G401 (cell line): ENCODE measurements at places on chromosomes 6 and 20. TPM values are rescaled to one million over a fixed set of nuclear protein-coding genes. Genes with fewer than 3 reads are reported as not detected.

GRCh38 chr6:29628419-29629281, 4.3 kb downstream of the GABBR1 start:
- peak; percentile 87 for DNase-seq

DNA sequence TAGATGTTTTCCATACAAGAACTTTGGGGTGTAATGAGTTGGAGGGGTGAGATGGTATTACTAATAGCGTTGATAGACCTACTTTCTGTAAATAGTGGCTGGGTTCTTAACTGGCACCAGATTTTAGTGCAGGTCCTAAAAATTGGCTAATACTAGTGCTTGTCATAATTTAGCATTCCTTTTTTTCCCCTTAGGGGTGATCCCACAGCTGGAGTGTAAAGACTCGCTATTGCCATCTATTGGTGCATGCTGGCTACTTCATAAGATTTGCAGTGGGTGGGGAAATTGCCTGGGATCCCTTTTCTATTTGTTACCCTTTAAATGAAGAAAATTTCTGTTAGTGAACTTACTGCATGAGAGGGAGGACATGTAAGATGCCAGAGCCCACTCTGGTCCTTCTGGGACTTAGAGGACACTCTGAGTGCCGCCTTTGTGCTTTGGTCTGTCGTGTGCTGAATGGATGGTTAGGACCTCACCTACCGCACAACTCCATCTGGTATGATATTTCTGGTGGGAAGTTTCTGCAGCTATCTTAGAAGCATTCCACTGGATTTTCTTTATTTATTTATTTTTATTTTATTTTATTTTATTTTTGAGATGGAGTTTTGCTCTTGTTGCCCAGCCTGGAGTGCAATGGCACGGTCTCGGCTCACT, 195.5 kb downstream of the JARID2 start:
- DNase-seq: peak; percentile 62

DNA sequence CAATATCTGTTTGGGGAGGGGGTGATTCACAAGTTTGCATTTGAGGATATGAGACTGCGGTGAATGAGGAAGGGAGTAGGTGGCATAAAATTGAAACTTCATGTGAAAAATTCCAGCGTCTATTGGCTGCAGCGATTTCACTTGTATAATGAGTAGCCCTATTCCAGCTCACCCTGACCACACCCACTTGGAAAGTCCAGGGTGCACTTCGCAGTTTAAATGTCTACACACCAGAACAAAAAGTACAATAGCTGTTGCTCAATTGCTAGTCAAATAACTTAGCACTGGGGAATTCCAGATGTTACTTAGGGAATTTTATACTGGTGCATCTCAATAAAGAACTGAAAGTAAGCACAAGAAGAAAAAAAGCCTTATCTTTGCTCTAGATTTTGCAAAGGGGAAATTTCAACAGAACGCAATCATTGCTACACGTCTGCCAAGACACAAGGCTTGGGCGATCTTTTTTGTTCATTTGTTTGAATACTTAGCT, 6.3 kb downstream of the TNFAIP3 start:
- no peak for DNase-seq

GRCh38 chr6:30979141-30979540, 4.4 kb upstream of the MUC21 start:
- no peak for DNase-seq

- DNase-seq: no peak
These were observed 1361.8 kb upstream of the EYS start for GRCh38 chr6:67068781-67069180.

DNA sequence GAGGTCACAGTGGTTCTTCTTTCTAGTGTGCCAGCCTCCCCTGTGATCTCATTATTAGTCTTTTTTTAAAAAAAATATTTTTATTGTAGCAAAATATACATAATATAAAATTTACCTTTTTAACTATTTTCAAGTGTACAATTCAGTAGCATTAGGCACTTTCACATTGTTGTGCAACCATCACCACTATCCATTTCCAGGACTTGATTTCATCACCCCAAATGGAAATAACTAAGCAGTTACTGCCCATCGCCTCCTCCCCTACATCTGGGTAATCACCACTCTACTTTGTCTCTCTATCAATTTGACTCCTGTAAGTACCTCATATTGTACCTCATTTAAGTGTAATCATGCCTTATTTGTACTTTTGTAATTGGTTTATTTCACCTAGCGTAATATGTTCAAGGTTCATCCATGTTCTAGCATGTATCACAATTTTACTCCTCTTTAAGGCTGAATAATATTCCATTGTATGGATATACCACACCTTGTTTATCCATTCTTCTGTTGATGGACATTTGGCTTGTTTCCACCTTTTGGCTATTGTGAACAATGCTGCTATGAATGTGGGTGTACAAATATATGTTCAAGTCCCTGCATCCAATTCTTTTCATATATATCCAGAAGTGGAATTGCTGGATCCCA, 68.6 kb upstream of the FYN start:
- DNase-seq: no peak

The RARS2 gene
- 31.1 and 51.4 TPM in 2 replicates for total RNA-seq

GRCh38 chr6:26206868-26207801, 119.9 kb downstream of the HFE start:
- DNase-seq: no peak

- peak; percentile 96 for DNase-seq
These were observed 193.3 kb downstream of the PHACTR1 start for GRCh38 chr6:12909833-12910232.

DNA sequence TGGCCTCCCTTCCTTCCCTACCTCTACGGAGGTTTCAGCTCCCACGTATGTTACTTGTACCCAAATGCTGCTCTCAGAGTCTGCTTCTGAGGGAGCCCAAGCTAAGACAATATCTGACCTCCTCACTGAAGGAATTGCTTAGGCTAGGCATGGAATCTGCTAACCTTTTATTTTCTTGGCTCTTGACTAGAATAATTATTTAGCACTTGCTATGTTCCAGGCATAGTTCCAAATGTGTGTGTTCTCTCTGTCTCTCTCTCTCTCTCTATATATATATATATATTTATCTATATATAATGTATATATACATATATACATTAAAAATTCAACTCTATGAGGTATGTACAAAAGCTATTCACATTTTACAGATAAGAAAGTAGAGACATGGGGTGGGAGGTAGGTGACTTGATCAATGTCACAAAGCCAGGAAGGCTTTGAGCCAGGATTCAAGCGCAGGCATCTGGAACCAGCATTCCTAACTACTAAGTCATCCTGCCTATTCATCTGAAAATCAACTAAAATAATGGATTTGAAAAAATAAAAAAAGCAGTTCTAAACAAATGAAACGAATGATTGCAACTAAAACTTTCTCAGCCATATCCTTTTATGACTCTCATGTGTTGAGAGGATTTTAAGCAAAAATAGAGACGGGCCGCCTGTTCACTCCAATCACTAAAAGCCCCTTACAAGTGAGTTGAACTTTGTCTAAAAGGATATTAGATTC, 189.7 kb upstream of the JAG1 start:
- DNase-seq: no peak

The WFDC2 gene
- total RNA-seq: not detected in 2 replicates

The GCNT2 gene
- total RNA-seq: 28.4 and 28.7 TPM in 2 replicates

The CD83 gene
- total RNA-seq: 0.12 and 0.14 TPM in 2 replicates

- no peak for DNase-seq
These were observed 4.3 kb upstream of the MAP3K4 start for GRCh38 chr6:160987265-160987664.

DNA sequence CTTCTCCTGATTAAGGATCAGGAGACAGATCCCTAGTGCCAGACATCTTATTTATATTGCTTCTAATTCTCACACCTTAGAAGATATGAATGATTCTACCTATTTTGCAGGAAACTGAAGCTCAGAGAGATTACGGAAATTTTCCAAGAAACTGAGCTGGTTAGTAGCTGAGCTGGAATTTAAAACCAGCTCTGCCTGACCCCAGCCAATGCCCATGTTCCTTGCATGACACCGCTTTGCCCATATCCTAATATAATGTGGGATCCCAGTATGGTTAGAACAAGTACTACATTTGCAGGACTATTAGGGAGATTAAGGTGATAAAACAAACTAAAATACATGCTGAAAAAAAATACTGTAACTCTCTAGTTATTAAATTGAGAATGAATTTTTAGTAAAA, 1.9 kb downstream of the TMEM30A start:
- no peak for DNase-seq

GRCh38 chr20:22404419-22405170, 179.8 kb downstream of the FOXA2 start:
- DNase-seq: no peak

The SLC44A4 gene
- total RNA-seq: 0.18 and 0.41 TPM in 2 replicates

GRCh38 chr6:72262254-72262653, 359.6 kb upstream of the KCNQ5 start:
- peak; percentile 37 for DNase-seq

The LCA5 gene
- total RNA-seq: 18.8 and 24.2 TPM in 2 replicates

The ABCC10 gene
- 11.0 and 17.3 TPM in 2 replicates for total RNA-seq

The CPNE5 gene
- 28.1 and 37.6 TPM in 2 replicates for total RNA-seq

The COX4I2 gene
- total RNA-seq: not detected in 2 replicates

DNA sequence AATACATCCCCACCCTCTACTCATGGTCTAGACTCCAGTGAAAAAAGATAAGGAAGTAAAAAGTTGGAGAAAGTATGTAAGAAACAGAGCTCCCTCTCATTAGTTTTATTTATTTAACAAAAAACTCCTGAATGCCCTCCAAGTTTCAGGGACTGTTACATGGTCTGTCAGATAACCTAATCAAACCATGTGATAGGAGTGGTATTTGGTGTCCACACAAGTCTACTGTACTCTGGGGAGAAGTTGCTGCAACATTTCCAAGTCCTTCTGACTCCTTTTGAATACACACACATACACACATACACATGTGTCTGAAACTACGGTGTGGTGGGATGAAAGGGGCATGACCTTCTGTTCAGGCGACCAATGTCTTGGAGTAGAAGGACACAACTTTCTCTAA, 320.0 kb downstream of the ADGRG6 start:
- no peak for DNase-seq

The SLC9A8 gene
- 3.4 and 3.6 TPM in 2 replicates for total RNA-seq

GRCh38 chr6:107436881-107437280, 22.5 kb downstream of the PDSS2 start:
- DNase-seq: no peak

The DSTN gene
- total RNA-seq: 305 and 378 TPM in 2 replicates

- DNase-seq: no peak
These were observed 64.0 kb upstream of the ELOVL5 start for GRCh38 chr6:53412751-53413150.

GRCh38 chr6:22926790-22927354, 357.5 kb downstream of the HDGFL1 start:
- DNase-seq: no peak

DNA sequence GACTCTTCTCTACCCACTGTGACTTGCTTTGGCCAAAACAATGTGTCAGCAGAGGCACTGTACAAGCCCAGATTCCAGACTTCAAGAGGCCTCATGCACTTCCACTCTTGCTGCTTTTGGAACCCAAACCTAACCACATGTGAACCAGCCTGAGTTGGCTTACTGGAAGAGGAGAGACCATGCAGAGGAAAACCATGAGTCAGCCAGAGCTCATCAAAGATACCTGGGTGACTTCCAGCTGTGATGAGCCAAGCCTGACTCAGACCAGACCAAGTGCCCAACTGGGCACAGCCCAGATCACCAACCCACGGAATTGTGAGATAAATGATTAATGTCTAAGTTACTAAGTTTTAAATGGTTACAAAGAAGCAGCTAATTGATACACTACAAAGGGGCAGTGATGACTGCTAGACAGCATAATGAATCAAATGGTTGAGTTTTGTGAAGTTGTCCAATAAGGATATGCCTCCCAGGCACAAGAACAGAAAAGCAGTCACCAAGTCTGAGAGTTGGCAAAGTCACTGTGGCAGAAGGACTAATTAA, 16.2 kb upstream of the BEND6 start:
- no peak for DNase-seq

DNA sequence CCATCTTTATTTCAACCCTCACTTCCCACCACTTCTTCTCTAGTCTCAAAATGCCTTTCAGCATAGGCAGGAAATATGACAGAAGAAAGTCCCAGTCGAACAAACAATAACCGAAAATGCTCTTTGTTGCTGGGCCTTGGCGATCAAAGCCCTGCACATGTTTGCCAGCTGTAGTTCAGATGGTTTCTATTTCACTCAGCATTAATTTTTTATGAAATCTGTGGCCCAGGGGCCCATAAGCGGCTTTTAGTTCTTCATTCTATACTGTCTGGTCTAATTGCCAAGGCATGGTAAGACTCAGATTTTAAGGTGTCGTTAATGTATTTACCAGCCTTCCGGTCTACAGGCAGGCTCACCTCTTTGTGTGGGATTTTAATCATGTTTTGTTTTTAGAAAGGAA, 10.9 kb upstream of the F13A1 start:
- DNase-seq: no peak

- no peak for DNase-seq
These were observed 4.9 kb upstream of the SAMD5 start for GRCh38 chr6:147503587-147503986.

DNA sequence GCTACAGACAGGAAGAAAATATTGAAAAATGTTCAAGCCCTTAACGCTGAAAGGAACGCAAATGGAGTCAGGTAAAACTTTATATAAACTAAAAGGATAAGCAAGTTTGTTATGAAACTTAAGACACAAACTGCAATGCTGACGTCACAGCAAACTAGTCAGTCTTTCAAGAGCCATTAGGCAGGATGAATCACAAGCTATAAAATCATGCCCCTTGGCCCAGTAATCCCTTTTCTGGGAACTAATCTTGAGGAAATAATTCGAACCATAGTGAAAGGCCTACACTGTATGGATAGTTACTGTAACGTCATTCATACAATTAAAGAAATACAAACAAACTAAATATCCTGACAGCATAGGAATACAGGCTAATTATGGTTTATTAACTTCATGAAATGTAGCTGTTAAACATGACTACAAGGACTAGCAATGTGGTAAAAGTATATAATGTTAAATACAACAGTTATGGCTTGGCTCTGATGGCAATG, 42.7 kb upstream of the HINT3 start:
- DNase-seq: no peak

- no peak for DNase-seq
These were observed 55.1 kb downstream of the TMEM200A start for GRCh38 chr6:130420911-130421310.

The SCUBE3 gene
- 0.12 and 0.24 TPM in 2 replicates for total RNA-seq

GRCh38 chr6:47455533-47456209, 21.9 kb upstream of the CD2AP start:
- DNase-seq: peak; percentile 49

The GPR6 gene
- total RNA-seq: not detected in 2 replicates

The PRDM1 gene
- not detected in 2 replicates for total RNA-seq

DNA sequence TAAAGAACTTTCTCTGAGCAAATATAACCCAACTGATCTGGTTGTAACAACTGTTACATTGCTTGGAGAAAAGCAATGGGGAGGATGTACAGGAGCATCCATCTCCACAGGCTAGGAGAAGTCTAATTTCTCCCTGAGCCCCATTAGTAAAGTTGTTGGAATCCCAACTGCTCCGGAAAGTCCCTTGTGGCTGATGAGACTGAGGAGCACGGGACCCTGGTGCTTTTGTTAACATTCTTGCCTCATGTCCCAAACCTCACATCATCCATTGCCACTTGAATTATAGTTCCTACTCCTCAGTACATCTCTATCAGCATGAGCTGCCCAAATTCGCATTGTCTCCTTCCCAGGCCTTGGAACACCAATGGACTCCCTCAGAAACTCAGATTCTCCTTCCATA, 260.6 kb upstream of the BMP2 start:
- no peak for DNase-seq

GRCh38 chr6:36129941-36130666, at the start of gene MAPK13:
TSS of gene MAPK13 (plus strand) at chr6:36130513. CDS start at chr6:36130583, 70 bp downstream.
- no peak for DNase-seq
